ENCODE measurements at places on chromosomes 1 and 21.

GRCh38 chr1:33190701-33191100 is 8.9 kb upstream of the TRIM62 start:
- DNase-seq: no peak

GRCh38 chr1:236154671-236155398 is 12.5 kb downstream of the GPR137B start:
- DNase-seq: no peak

- no peak for DNase-seq
Observed at GRCh38 chr1:58345215-58346035, 201.1 kb downstream of the OMA1 start.

DNA sequence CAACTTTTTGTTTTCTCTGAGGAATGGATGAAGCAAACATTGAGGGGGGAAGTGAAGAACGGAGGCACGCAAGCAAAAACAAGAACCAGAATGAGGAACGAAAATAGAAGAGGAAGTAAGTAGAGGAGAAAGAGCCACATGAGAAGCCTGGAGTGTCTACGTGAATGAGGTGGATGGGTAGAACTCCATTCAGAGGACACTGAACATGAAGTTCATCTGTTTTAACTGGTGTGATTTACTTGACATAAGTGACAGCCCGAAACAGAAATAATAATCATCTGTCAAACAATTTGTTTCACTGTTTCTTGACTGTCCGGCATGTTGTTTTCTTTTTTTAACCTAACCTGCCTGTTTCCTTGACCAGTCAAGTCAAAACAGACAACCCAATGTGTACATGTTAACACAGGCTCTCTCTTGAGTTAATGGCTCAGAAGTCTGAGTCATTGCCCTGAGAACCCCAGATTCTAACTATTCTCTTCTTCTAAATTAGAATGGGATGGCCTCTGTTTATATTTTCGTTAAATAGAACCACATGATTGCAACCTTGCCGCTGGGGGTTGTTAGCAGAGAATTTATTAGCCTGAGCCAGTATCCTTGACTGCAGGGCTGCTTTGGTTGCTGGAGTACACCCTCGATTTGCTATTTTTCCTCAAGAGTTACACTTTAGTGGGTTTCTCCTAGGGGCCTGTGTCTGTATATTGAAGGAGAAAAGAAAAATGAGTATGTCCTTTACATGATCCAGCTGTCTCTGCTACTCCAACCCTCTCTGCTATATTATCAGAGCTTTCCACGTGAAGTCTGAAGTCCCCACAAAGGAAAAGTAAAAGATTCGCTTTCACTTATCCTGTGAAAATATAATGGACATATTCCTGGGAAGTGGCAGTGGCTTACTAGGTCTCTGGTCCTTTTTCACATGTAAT is 151.7 kb downstream of the ZC3H11B start:
- peak; percentile 4 for DNase-seq

- DNase-seq: no peak
Observed at GRCh38 chr1:87367549-87367948, 38.9 kb downstream of the LMO4 start.

- no peak for DNase-seq
Observed at GRCh38 chr1:200949626-200950025, 54.9 kb downstream of the INAVA start.

GRCh38 chr1:174938281-174939007 is 61.3 kb upstream of the CACYBP start:
- no peak for DNase-seq

GRCh38 chr1:6485168-6486101 is 6.0 kb downstream of the PLEKHG5 start:
- DNase-seq: no peak

- DNase-seq: no peak
Observed at GRCh38 chr1:155166051-155166470, 7.0 kb downstream of the KRTCAP2 start.

DNA sequence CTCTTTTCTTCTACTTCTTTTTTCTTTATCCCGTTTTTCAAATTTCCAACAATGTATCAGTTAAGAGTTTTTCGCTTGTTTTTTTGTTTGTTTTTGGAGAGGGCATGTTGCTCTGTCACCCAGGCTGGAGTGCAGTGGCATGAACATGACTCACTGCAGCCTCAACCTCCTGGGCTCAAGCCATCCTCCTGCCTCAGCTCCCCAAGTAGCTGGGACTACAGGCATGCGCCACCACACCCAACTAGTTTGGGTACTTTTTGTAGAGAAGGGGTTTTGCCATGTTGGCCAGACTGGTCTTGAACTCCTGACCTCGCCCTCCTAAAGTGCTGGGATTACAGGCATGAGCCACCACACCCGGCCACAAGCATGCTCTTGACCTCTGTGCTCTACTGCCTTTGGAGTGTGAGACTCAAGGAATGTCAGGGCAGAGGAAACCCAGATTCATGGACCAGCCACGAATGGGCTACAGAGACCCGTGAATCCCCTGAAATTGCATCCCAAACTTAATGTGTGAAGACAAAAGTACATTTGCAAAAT is 65.1 kb upstream of the HSD17B7 start:
- no peak for DNase-seq

GRCh38 chr1:5150191-5150590 is 495.8 kb downstream of the AJAP1 start:
- no peak for DNase-seq

- DNase-seq: no peak
Observed at GRCh38 chr21:41916888-41917433, 36.9 kb downstream of the C2CD2 start.

- no peak for DNase-seq
Observed at GRCh38 chr21:33546086-33546485, 3.2 kb downstream of the SON start.

DNA sequence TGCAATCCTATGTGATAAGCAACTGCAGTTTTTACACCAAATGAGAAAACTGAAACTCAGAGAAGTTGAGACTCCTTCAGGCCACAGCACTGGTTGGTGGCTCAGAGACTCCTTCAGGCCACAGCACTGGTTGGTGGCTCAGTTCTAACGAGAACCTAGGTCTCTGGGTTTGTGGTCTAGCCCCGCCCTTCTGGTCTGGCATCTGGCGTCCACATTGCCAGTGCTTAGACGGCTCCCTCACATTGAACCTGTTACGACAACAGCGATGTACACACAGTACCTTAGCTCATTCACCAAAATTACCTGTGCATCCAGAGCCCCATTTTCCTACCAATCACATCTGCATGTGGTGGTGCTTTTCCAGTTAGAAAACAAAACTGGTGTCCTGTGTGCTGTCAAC is 66.1 kb downstream of the NID1 start:
- DNase-seq: no peak

DNA sequence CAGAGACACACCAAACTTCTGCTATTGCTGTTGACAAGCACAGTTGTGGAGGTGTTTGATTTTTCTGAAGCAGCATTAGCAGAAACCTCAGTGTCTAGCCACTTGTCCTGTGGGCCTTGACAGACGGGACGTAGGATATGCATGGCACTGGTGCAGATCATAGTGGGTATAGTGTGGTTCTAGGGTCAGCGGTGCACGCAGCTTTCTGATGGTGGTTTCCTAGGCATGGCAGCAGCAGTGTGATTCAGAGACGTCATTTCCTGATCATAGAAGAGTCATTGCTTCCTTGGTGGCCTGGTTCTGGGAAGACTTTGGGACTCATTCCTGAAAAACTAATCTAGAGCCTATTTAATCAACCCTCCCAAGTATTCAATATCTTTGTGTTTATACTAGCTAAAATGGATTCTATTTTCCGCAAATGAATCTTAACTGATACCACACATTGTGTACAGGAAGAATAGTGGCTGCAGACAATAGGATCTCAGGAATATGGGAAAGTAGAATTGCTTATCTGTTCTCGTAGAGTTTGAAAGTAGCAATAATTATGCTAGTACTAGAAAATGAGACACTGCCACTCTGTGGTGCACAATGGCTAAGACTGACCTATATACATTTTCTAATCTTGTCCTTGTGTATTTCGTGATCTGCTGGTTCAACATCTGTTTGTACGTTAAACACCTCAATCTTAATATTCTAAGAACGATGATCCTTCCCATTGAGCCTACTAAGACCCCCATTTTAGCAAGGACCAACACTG is 2.8 kb upstream of the USP1 start:
- no peak for DNase-seq

- no peak for DNase-seq
Observed at GRCh38 chr1:55364216-55364615, 149.1 kb upstream of the USP24 start.

- no peak for DNase-seq
Observed at GRCh38 chr1:80363689-80364475, 1357.4 kb upstream of the ADGRL4 start.

- no peak for DNase-seq
Observed at GRCh38 chr1:116739371-116740012, 14.7 kb upstream of the CD2 start.

Data from substantia nigra (tissue), 51 donors.